ENCODE measurements at places on chromosomes 7 and 10. TPM values are rescaled to one million over a fixed set of nuclear protein-coding genes. Genes with fewer than 3 reads are reported as not detected.

DNA sequence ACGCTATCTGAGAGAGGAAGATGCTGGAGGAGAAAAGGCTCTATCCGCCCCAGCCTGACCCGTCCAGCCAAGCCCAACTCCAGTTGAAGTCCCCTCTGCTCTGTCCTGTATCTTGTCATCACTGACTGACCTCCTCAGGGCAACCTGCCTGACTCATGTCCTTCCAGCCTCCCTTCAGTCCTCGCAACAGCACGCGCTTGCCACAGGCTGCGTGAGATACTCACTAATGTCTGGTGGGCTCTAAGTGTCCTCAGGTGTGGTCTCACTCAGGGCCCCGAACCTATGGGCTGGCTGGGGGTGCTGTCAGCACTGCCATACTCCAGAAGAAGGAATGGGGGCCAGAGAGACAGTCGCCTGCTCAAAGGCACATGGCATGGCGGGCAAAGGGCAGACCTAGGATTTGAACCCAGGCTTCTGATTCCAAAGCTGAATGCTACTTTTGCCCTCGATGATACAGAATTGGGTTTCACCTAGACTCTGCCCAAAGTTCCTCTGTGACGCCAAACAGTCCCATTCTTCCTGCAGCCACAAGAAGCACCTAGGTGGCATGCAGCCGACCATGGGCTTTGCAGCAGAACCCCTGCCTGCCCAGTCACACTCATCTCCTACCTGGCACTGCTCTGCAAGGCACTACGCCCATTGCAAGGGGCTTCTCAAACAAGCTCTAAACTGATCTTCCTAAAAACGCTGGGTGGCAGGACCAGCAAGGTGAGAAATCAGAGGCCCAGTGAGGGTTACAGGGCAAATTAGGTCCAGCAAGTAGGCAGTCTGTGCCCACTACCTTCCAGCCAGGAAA is 8.5 kb downstream of the FAM53B start:
- H3K27ac ChIP-seq, result peak overlapping the region; percentile 71
- peaks cover 88% of the 10 kb centered on the region for H3K4me1 ChIP-seq
- H3K36me3 ChIP-seq, result peaks cover 35% of the 10 kb centered on the region
- H3K27me3 ChIP-seq, result no peaks in the 10 kb centered on the region
- H3K4me3 ChIP-seq, result no peak overlapping the region

The ANXA8 gene
- 0.32 TPM for polyA plus RNA-seq

- no peaks in the 10 kb centered on the region for H3K27me3 ChIP-seq
- no peak overlapping the region for H3K27ac ChIP-seq
- DNase-seq, result no peak
- no peaks in the 10 kb centered on the region for H3K4me1 ChIP-seq
Observed at GRCh38 chr7:22980422-22980821, 33.5 kb downstream of the HYCC1 start.

DNA sequence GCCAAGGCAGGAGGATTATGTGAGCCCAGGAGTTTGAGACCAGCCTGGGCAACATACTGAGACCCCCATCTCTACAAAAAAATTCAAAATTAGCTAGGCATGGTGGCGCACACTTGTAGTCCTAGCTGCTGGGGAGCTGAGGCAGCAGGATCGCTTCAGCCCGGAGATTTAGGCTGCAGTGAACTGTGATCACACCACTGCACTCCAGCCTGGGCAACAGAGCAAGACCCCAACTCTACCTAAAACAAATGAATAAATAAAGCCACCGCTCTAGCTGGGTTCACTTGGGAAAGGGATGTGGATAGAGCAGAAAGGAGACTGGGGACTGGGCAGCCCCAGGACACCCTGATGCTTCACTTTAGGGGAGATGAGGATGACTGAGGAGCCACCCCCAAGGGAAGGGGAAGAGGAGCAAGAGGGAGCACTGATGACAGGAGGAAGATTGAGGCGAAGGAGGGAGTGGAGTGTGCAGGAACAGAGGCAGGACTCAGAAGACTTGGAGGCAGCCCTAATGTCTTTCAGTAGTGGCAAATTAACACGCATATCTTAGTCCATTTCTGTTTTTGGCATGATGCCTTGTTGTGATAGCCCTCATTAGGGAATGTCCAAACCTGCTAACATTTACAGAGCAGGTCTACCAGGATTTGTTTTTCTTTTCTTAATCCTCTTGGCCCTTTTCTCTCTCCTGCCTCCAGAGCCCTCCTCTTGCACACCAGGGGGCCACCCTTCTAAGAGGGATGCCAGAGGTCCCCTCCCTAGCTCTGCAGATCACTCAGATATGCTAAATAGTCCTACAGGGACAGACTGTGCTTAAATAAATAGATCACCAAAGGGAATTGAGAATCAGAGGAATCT is 88.3 kb downstream of the C10orf105 start:
- peaks cover 3% of the 10 kb centered on the region for H3K4me1 ChIP-seq
- no peaks in the 10 kb centered on the region for H3K27me3 ChIP-seq
- H3K27ac ChIP-seq, result no peak overlapping the region
- no peak overlapping the region for H3K4me3 ChIP-seq
- no peak for DNase-seq

DNA sequence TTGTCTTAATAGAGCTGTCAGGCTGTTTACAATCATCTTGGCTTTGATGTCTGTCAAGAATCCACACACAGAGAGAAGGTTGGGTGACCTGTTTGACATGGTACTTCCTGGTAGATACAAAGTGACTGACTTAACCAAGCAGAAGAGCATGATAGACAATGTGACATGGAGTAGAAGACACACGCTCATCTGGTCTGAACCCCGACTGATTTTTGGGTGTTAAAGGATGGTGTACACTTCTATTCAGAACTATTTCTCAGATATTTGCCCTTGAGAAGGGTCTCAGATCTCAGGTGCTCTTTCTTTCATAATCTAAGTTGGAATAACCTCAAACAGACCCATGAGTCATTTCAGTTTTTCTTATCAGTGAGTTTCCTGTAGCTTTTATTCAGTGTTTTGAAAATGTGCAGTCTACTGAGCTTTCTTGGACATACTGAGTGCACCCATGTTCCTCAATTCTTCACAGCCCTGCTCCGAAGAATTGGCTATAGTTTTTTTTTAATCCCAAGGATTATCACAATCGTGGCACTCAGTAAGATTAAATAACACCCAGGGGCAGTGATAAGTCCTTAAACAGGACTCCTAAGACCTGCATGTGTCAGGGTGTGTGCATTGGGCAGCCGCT is 46.4 kb upstream of the NXPH1 start:
- no peak for DNase-seq
- H3K27ac ChIP-seq, result no peak overlapping the region
- H3K4me1 ChIP-seq, result no peaks in the 10 kb centered on the region
- H3K4me3 ChIP-seq, result no peak overlapping the region

DNA sequence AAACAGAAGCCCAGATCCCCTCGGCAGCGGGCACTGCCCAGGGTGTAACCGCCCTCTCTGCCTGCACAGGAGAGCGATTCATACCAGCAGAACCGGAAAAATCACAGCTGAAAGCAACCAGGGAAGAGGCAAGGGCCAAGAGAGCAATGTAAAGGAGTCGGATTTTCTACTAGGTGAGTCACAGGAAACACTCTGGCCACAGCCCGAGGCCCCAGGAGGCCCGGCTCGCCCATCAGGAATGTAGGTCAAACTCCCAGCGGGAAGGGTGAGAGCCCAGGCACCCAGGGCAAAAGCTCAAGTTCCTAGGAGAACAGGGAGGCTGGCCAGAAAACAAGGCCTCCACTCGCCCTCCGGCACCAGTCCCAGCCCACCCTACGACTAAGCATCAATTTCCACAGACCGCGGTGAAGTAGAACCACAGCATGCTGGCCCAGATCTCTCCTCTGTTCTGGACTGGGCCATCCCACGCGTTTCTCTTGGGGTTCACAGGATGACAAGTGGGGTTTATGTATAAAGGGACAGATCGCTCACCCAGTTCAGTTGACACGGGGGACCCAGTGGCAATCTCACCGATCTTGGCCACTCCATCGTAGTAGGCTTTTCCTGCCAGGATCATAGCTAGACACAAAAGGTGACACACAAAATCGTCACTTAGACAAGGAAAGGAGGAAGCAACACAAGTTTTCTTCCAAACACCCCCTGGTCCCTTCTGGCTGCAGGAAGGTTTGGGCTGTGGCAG is 46.2 kb downstream of the BAIAP2L1 start:
- no peaks in the 10 kb centered on the region for H3K27me3 ChIP-seq
- no peak overlapping the region for H3K4me3 ChIP-seq
- H3K4me1 ChIP-seq, result no peaks in the 10 kb centered on the region
- no peak for DNase-seq
- H3K36me3 ChIP-seq, result no peaks in the 10 kb centered on the region
- H3K27ac ChIP-seq, result no peak overlapping the region

The HMX3 gene
- polyA plus RNA-seq, result not detected

- peak overlapping the region; percentile 96 for H3K27ac ChIP-seq
- H3K4me1 ChIP-seq, result peaks cover 78% of the 10 kb centered on the region
- peaks cover 50% of the 10 kb centered on the region for H3K36me3 ChIP-seq
- DNase-seq, result peak; percentile 79
- H3K4me3 ChIP-seq, result no peak overlapping the region
Observed at GRCh38 chr7:44080686-44081265, 1.6 kb downstream of the POLM start.

- H3K27me3 ChIP-seq, result no peaks in the 10 kb centered on the region
- no peak overlapping the region for H3K4me3 ChIP-seq
- no peaks in the 10 kb centered on the region for H3K4me1 ChIP-seq
- H3K36me3 ChIP-seq, result no peaks in the 10 kb centered on the region
- no peak for DNase-seq
Observed at GRCh38 chr10:90642650-90643049, 215.2 kb downstream of the HTR7 start.

GRCh38 chr10:17229967-17230682 is 2.1 kb downstream of the VIM start:
- H3K27ac ChIP-seq, result peak overlapping the region; percentile 100
- H3K36me3 ChIP-seq, result peaks cover 35% of the 10 kb centered on the region
- H3K4me1 ChIP-seq, result peaks cover 67% of the 10 kb centered on the region
- DNase-seq, result peak; percentile 98
- no peaks in the 10 kb centered on the region for H3K27me3 ChIP-seq
- peak overlapping the region; percentile 98 for H3K4me3 ChIP-seq

GRCh38 chr7:143074141-143074540 is 22.0 kb downstream of the OR6V1 start:
- no peaks in the 10 kb centered on the region for H3K4me1 ChIP-seq
- H3K27me3 ChIP-seq, result no peaks in the 10 kb centered on the region
- DNase-seq, result no peak
- no peak overlapping the region for H3K27ac ChIP-seq
- no peaks in the 10 kb centered on the region for H3K36me3 ChIP-seq

DNA sequence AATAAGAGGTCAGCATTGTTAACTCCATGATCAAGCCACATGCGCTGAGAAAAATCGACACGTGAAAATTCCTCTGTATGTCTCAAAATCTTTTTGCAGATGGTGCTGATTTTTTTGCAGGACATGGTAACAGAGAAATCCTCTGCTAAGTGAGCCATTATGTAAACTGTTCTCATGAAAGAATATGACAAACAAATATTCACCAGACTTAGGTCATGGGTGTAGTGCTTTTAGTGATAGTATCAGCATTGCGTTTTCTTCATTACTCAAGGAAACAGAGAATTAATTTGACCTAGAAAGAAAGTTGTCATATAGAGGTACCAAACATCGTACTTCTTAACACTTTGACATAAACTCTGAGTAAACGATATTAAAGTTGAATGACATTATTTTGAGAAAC is 34.7 kb downstream of the ADRB1 start:
- peaks cover 9% of the 10 kb centered on the region for H3K4me1 ChIP-seq
- no peak for DNase-seq
- no peaks in the 10 kb centered on the region for H3K36me3 ChIP-seq
- no peaks in the 10 kb centered on the region for H3K27me3 ChIP-seq
- no peak overlapping the region for H3K27ac ChIP-seq
- no peak overlapping the region for H3K4me3 ChIP-seq

The COL26A1 gene
- 0.29 TPM for polyA plus RNA-seq

The MKX gene
- polyA plus RNA-seq, result 0.10 TPM

- DNase-seq, result no peak
- no peak overlapping the region for H3K4me3 ChIP-seq
- H3K4me1 ChIP-seq, result peaks cover 5% of the 10 kb centered on the region
Observed at GRCh38 chr10:99374526-99374925, 45.4 kb downstream of the CNNM1 start.

DNA sequence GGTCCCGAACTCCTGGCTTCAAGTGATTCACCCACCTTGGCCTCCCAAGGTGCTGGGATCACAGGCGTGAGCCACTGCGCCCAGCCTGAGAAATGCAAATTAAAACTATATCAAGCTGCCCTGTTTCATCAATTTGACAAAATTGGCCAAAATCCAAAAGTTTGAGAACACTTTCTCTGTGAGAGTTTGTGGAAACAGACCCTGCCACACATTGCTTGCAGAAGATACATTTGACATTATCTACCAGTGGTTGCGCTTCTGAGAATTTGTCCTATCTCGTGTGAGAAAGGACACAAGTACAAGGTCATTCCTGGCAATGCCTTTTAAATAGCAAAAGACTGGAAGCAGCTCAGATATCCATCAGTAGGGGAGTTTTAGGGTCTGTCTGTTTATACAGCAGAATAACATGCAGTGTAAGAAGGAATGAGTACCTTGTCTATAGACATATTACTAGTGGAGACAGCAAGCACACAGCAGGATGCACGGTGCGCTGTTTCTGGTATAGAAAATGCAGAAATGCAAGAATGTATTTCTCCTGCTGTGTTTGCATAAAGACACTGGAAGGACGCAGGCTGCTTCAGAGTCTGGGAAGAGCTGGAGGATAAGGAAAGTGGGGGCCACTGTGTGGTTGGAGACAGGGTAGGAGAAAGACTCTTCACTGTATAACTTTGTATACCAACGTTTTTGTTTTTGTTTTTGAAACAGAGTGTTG is 4.3 kb downstream of the LHPP start:
- H3K27me3 ChIP-seq, result no peaks in the 10 kb centered on the region
- peak overlapping the region; percentile 54 for H3K27ac ChIP-seq
- DNase-seq, result no peak

The RGR gene
- not detected for polyA plus RNA-seq

DNA sequence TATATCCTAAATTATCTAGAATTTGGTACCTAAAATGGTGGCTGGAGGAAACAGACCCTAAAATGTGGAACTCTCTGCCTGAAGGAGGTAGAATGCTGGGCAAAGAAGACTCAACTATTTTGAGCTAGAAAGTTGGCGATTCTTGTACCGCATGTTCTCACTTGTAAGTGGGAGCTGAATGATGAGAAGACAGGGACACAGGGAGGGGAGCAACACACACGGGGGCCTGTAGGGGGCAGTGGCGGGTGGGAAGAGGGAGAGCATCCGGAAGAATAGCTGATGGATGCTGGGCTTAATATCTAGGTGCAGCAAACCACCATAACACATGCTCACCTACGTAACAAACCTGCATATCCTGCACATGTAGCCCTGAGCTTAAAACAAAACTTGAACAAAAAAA is 250.6 kb downstream of the CALN1 start:
- DNase-seq, result no peak
- no peak overlapping the region for H3K27ac ChIP-seq
- H3K27me3 ChIP-seq, result no peaks in the 10 kb centered on the region
- no peaks in the 10 kb centered on the region for H3K4me1 ChIP-seq
- H3K4me3 ChIP-seq, result no peak overlapping the region
- H3K36me3 ChIP-seq, result no peaks in the 10 kb centered on the region

The PLAC9 gene
- polyA plus RNA-seq, result 8.0 TPM

GRCh38 chr10:133088956-133089800 is 1.5 kb downstream of the ADGRA1 start:
- no peak for DNase-seq
- H3K4me1 ChIP-seq, result peaks cover 18% of the 10 kb centered on the region
- no peak overlapping the region for H3K4me3 ChIP-seq
- H3K27ac ChIP-seq, result no peak overlapping the region
- H3K27me3 ChIP-seq, result peaks cover 2% of the 10 kb centered on the region

The ADK gene
- polyA plus RNA-seq, result 17.1 TPM

GRCh38 chr10:102696736-102697135 is 17.5 kb downstream of the ARL3 start:
- no peaks in the 10 kb centered on the region for H3K4me1 ChIP-seq
- no peaks in the 10 kb centered on the region for H3K27me3 ChIP-seq
- DNase-seq, result no peak
- no peak overlapping the region for H3K4me3 ChIP-seq
- peaks cover 17% of the 10 kb centered on the region for H3K36me3 ChIP-seq
- no peak overlapping the region for H3K27ac ChIP-seq
